ENCODE measurements at places on chromosomes 5 and 9. TPM values are rescaled to one million over a fixed set of nuclear protein-coding genes. Genes with fewer than 3 reads are reported as not detected.

DNA sequence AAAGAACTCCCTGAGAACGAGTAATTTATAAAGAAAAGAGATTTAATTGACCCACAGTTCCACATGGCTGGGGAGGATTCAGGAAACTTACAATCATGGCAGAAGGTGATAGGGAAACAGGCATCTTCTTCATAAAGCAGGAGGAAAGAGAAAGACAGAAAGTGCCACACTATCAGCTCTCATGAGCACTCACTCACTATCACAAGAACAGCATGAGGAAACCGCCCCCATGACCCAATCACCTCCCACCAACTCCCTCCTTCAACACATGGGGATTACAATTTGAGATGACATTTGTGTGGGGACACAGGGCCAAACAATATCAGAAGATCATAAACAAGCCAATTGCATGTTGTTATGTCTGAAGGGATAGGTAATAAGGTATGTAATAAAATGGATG, 935.9 kb upstream of the COX7C start:
- H3K27ac ChIP-seq: no peak overlapping the region
- H3K4me3 ChIP-seq: no peak overlapping the region
- no peaks in the 10 kb centered on the region for H3K36me3 ChIP-seq
- no peaks in the 10 kb centered on the region for H3K4me1 ChIP-seq
- DNase-seq: no peak

ADAMTS19 gene
- 21.4 TPM for polyA plus RNA-seq

DNA sequence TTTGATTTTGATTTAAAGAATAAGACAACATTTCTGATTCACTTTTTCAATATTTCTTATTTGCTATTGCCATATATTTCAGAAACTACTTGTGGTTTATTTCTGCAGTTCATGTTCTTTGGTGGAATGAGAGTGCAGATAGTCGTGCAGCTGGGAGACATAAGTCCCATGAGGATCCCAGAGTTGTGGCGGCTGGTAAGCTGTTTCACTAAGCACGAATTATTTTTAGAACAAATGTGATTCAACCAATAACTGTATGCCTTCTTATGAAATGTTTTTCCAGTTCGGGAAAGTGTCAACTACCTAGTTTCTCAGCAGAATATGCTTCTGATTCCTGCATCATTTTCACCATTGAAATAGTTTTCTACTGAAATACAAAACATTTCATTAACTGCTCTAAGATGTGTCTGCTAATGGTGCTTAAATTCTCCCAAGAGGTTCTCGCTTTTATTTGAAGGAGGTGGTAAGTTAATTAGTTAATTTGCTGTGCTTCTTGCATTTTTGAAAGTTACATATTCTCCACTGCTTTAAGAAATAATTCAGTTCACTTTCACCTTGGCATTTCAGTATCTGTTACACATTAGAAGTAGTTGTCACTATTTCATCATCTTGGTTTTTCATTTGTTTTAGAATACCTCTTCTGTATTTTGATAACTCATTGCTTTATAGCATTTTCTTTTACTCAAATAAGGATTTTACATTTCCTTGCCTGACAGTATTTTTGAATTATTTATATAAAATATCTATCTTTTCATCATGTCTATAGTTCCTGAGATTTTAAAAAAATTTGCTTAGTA, 9.0 kb downstream of the NIPSNAP3B start:
- H3K4me3 ChIP-seq: no peak overlapping the region
- no peak overlapping the region for H3K27ac ChIP-seq
- no peaks in the 10 kb centered on the region for H3K4me1 ChIP-seq
- no peaks in the 10 kb centered on the region for H3K36me3 ChIP-seq
- no peak for DNase-seq

ZFP2 gene
- 0.20 TPM for polyA plus RNA-seq

- H3K4me1 ChIP-seq: no peaks in the 10 kb centered on the region
- no peaks in the 10 kb centered on the region for H3K27me3 ChIP-seq
- no peak overlapping the region for H3K4me3 ChIP-seq
- DNase-seq: no peak
- H3K27ac ChIP-seq: no peak overlapping the region
Observed at GRCh38 chr5:60883229-60883628, 39.2 kb upstream of the ELOVL7 start.

PPP1R26 gene
- polyA plus RNA-seq: 17.4 TPM

DNA sequence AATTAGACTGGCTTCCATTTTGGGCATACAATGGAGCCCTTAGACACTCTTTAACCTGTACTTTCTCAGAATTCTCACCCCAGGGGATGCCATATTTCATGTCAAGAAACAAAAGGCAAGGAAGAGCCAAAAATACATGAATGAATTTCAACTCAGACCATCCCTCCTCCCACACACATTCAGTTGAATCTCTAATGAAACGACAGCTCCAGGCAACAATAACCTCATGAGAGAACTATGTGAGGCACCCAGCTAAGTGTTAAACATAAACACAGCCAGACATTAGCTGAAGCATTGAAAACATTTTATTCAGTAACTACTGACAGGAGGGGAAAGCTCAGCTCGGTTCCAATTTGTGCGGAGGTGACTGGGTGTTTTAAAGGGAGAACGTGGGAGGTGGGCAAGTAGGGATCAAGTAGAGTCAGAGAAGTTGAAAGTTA, 1359.1 kb upstream of the CDH9 start:
- H3K4me1 ChIP-seq: no peaks in the 10 kb centered on the region
- no peaks in the 10 kb centered on the region for H3K36me3 ChIP-seq
- no peak for DNase-seq
- no peak overlapping the region for H3K4me3 ChIP-seq

- H3K27me3 ChIP-seq: no peaks in the 10 kb centered on the region
- H3K4me1 ChIP-seq: peaks cover 5% of the 10 kb centered on the region
- no peaks in the 10 kb centered on the region for H3K36me3 ChIP-seq
- H3K4me3 ChIP-seq: no peak overlapping the region
- no peak overlapping the region for H3K27ac ChIP-seq
Observed at GRCh38 chr5:157563929-157564716, 11.5 kb downstream of the ADAM19 start.

EQTN gene
- polyA plus RNA-seq: 0.23 TPM

GRHPR gene
- 201 TPM for polyA plus RNA-seq

PCDHB14 gene
- 2.7 TPM for polyA plus RNA-seq

GRCh38 chr5:75603821-75604220, 7.4 kb upstream of the ANKDD1B start:
- no peak for DNase-seq
- no peaks in the 10 kb centered on the region for H3K4me1 ChIP-seq
- H3K36me3 ChIP-seq: no peaks in the 10 kb centered on the region
- no peak overlapping the region for H3K4me3 ChIP-seq

GFI1B gene
- polyA plus RNA-seq: 0.11 TPM

DNA sequence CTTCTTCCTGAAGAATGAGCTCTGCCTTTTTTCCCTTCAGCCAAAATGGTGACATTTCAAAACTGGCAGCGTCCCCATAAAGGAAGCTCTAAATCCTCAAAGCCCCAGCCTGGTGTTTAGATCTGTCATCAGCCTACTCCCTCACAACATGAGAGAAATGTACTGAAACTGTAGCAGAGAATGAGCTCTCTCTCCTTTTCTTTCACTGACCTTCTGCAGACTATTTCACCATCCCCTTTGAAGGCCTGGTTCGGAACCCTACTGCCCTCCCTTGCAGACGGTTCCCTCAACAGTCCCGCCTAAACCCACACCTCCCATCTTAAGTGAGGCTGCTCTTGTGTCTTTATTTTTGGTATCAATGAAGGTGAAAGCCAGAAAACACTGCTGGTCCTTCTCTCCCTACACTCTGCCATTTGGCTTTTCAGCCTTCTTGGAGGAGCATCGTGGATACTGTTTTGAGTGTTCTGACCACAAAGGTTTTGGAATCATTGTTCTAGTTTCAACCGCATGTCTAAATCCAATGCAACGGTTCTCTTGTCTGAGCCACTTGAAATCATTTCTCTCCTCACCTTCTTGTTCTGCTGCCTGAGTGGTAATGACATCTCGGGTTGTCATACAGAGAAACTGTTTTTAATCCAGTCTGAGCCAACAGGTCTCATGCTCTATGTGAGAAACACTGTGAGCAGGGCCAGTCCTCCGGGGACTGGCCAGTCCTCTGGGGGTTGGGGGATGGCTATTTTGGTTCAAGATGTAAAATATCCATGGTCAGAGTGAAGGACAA, 39.0 kb downstream of the ITK start:
- no peak for DNase-seq
- no peaks in the 10 kb centered on the region for H3K4me1 ChIP-seq
- no peak overlapping the region for H3K4me3 ChIP-seq
- H3K27me3 ChIP-seq: no peaks in the 10 kb centered on the region

- H3K36me3 ChIP-seq: no peaks in the 10 kb centered on the region
- H3K4me3 ChIP-seq: no peak overlapping the region
- no peaks in the 10 kb centered on the region for H3K4me1 ChIP-seq
- no peak overlapping the region for H3K27ac ChIP-seq
- DNase-seq: no peak
Observed at GRCh38 chr5:31244921-31245320, 51.4 kb downstream of the CDH6 start.

RXFP3 gene
- not detected for polyA plus RNA-seq

DNA sequence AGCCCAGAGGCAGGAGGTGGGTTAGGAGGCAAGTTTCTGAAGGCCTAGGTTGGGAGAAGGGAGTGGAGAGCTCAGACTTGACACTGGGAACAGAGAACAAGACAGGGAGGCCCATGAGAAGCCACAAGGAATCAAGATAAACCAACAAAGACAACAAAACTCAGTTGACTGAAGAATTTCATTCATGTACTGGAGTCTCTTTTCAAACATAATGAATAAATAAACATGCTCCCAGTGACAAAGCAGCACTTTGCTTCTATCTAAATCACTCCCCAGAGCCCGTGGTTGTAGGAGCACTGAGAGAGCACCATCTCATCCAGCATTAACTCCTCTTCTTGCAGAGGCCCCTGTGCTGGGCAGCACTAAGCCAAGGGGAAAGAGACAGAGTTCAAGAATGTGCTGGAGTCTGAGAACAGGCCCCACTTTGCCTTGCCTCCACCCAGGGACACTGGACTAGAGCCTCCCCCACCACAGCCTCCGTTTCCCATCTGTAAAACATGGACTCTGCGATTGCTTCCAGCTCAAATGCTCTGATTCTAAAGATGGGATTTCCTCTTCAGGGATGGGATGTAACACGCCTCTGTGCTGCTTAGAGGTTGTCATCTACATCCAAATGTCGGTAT, 282.0 kb downstream of the SPOCK1 start:
- H3K4me1 ChIP-seq: no peaks in the 10 kb centered on the region
- DNase-seq: no peak
- no peak overlapping the region for H3K4me3 ChIP-seq
- no peaks in the 10 kb centered on the region for H3K27me3 ChIP-seq
- no peak overlapping the region for H3K27ac ChIP-seq

IL5 gene
- not detected for polyA plus RNA-seq

GRCh38 chr9:36603006-36603405, 30.3 kb downstream of the MELK start:
- no peaks in the 10 kb centered on the region for H3K27me3 ChIP-seq
- no peak overlapping the region for H3K27ac ChIP-seq
- no peaks in the 10 kb centered on the region for H3K4me1 ChIP-seq

DIRAS2 gene
- polyA plus RNA-seq: 0.13 TPM

DNA sequence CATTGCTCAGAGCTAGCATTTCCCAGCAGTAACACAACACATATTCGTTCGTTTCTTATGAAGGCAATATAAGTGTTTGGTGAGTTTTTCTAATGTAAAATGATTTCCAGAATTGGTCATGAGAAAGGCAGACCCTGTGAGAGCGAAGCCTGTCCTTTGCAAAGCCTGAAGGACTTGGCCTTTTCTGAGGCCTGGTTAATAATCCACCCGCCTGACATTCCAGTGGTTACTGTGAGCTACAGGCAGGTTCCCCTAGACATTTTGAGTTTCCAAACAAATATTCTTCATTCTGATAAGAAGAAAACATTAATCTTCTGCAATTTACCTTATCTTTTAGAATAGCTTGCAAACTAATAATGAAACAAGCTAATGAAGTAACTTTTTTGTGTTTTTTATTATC, 38.0 kb downstream of the ADAMTS16 start:
- no peak for DNase-seq
- H3K27ac ChIP-seq: no peak overlapping the region
- H3K27me3 ChIP-seq: no peaks in the 10 kb centered on the region
- H3K4me3 ChIP-seq: no peak overlapping the region
- no peaks in the 10 kb centered on the region for H3K36me3 ChIP-seq

GRCh38 chr9:70441622-70442021, 27.2 kb upstream of the KLF9 start:
- DNase-seq: no peak
- no peaks in the 10 kb centered on the region for H3K36me3 ChIP-seq
- H3K27me3 ChIP-seq: no peaks in the 10 kb centered on the region
- no peak overlapping the region for H3K4me3 ChIP-seq

GRCh38 chr5:116013207-116013785, 19.0 kb upstream of the ARL14EPL start:
- no peaks in the 10 kb centered on the region for H3K27me3 ChIP-seq
- no peak overlapping the region for H3K4me3 ChIP-seq
- H3K27ac ChIP-seq: no peak overlapping the region
- no peaks in the 10 kb centered on the region for H3K4me1 ChIP-seq
- no peaks in the 10 kb centered on the region for H3K36me3 ChIP-seq
- no peak for DNase-seq

DNA sequence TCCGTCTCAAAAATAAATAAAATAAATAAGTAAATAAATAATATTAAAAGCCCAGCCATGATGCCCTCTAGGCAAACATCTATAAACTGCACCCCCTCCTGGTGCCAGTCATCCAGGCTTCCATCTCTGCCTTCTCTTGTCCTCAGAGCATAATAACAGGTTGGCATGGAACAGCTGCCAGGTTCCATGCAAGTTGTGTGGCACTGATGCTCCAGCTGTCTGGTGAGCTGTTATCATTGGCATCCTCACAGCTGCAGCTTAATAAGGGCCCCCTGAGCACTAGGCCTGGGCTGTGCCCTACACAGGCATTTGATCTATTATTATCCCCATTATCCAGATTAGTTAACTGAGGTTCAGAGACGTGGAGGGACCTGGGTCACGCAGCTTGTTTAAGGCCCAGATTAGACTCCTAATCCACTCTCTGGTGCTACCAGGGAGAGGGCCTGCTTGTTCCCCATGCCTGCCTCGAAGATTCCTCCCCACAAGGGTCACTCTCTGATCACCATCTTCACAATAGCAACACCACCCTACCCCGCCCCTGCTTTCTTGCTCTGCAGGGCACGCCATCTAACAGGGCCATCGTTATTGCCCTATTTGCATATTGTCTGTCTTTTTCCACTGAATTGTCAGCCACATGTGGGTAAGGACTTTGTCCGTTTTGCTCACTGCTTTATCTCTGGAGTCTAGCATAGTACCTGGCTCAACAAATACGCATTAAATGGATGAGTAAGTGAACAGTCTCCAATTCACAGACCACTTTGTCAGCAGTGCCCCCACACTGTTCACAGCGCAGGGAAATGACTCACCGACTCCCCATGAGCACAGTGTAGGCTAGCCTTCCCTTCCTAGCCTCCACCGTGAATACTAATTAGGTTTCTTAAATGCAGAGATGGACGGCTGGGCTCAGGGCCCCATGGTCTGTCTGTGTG, 1.5 kb upstream of the DNM1 start:
- peaks cover 3% of the 10 kb centered on the region for H3K4me1 ChIP-seq
- H3K27ac ChIP-seq: no peak overlapping the region
- DNase-seq: no peak
- no peak overlapping the region for H3K4me3 ChIP-seq

Data from H1 (cell line).